ENCODE measurements at places on chromosomes 11 and 22.

- no peak for DNase-seq
Measured at GRCh38 chr11:68274306-68274705, 2.5 kb upstream of the C11orf24 start.

GRCh38 chr22:31136711-31137110 lies 3.6 kb downstream of the PLA2G3 start:
- no peak for DNase-seq

GRCh38 chr11:1381793-1382425 lies 7.8 kb upstream of the BRSK2 start:
- peak; percentile 47 for DNase-seq

- no peak for DNase-seq
Measured at GRCh38 chr11:120219232-120219937, 8.6 kb downstream of the OAF start.

DNA sequence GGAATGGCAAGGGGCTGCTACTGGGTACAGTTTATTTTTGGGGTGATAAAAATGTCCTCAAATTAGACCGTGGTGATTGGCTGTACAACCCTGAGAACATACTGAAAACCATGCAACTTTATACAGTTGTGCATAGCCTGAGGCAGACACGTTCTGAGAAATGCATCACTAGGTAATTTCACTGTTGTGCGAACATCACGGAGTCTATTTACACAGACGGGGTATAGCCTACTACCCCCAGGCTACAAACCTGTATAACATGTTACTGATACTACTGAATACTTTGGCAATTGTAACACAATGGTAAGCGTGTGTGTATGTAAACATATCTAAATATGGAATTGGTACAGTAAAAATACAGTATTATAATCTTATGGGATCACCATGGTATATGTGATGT lies 23.6 kb downstream of the NARS2 start:
- DNase-seq = no peak

DNA sequence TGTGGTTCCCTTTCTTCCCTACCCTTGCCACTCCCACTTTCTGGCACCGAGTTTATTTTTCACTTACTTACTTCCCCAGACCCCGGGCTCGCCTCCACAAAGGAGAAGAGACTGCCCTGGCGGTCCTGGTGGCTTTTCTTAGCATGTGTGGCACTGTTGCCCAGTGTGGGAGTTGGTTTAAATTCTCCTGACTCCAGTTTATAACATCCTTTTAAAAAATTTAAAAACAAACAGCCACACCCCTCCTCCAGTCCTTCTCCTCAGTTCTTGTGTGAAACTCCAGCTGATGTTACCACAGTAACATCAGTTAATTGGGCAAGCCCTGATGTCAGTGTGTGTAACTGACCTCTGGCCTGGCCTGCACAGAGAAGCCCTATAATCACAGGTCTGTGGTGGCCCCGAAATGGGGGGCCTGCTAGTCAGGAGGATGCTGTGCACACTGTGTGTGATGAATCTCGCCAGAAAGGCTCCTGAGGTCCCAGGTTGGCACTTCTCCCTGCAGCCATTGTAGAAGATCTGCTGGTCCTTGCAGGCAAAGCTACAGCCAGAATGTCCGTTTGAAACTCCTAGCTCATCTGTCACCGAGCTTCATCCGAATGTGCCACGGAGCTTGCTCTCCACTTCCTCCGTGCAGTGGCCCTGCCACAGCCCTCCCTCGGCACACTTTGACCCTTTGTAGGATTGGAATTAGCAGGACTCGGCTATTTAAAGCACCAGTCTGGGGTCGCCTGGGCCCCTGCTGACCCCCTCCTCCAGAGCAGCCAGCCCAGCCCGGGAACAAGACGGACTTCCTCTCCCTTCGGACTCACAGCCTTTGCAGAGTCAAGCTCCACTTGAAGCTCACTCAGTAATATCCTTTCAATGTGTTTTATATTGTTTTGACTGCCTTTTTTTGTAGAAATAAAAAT lies 7.6 kb downstream of the YDJC start:
- no peak for DNase-seq

- DNase-seq = no peak
Measured at GRCh38 chr11:22199243-22199642, 6.4 kb downstream of the ANO5 start.

- no peak for DNase-seq
Measured at GRCh38 chr22:48268771-48269552, 1506.5 kb downstream of the TBC1D22A start.

GRCh38 chr22:40281717-40282116 lies 64.6 kb upstream of the ADSL start:
- DNase-seq = no peak

DNA sequence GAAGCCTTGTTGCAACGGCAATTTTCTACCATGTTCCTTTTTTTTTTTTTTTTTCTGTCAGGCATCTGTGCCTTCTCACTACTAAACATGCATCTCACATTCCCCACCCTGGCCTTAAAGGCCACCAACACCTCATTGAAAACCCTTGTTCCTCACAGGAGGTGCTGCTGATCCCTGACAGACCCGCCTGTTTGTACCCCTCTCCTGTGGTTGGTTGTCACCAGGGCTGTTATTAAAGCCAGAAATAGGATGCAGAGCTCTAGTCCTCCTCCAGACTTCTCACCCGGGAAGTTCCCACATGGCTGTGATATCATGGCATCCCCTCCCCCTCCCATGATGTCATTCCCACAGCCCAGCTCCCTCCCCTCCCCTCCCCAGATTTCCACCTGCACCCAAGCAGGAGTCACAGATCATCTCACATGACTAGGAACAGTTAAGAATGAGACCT lies 302.8 kb upstream of the NCAM1 start:
- no peak for DNase-seq

DNA sequence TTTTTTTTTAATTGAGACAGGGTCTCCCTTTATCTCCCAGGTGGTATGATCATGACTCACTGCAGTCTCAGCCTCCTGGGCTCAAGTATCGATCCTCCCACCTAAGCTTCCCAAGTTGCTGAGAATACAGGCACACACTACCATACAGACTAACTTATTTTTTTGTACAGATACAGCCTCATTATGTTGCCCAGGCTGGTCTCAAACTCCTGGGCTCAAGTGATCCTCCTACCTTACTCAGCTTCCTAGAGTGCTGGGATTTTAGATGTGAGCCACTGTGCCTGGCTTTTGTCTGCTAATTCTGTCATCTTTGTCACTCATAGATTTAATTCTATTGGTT lies 43.5 kb downstream of the CBL start:
- no peak for DNase-seq

DNA sequence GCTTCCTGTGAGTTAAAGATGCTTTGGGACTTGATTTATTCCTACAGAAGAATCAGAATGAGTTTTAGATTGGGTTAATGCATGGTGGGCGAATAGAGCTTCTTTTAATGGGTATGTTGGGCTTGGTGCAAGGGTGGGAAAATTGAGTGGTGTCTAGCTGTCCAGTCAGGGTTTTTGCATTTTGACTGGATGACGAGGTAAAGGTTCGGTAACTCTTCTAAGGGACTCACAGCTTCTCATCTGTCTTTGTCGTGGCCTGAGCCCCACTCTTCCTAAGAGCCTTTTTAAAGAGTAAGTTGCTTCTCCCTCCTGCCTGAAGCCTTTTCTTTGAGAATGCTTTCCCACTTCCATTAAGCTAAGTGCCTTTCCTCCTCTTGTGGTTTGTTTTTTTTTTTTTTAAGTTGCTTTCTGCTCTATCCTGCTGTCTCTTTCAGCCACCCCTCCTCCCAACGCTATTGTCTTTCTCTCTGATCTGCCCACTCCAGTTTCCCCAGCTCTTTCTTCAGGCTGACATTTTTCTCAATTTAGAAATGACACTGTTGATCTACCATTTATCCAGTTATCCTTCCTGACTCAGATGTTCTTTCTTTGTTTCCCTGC lies 1.1 kb downstream of the DPF2 start:
- DNase-seq = no peak

GRCh38 chr22:24550902-24551435 lies 4.0 kb downstream of the GUCD1 start:
- DNase-seq = no peak

DNA sequence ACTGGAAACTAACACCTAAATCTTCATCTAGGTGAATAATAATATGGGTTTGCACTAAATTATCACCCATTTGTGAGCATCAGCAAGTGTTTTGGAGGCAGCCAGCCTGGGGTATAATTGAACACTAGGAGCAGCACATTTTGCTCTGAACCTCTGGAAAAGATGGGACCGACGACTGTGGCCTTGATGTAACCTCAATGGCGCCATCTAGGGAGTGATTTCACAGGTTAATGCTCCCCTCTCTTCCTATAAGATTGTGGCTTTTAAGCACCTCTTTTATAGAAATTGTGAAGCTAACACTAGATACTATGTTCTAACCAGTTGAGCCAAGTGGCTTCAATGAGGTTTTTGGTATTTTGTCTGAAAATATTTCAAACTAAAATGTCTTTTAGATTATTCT lies 203.7 kb downstream of the NELL1 start:
- DNase-seq = no peak

GRCh38 chr11:34564406-34564805 lies 50.8 kb upstream of the ELF5 start:
- no peak for DNase-seq

- no peak for DNase-seq
Measured at GRCh38 chr11:126115127-126115495, 52.4 kb upstream of the CDON start.

DNA sequence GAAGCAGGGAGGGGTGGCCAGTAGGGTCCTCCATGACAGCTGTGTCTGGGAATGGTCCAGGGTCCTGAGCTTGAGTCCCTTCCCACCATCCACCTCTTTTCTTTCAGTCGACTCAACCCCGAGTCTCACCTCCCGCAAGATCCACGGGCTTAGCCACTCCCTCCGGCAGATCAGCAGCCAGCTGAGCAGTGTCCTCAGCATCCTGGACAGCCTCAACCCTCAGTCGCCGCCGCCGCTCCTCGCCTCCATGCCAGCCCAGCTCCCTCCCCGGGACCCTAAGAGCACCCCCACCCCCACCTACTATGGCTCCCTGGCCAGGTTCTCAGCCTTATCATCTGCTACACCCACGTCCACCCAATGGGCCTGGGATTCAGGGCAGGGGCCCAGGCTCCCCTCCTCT lies 81.9 kb downstream of the CEP164 start:
- DNase-seq = no peak

GRCh38 chr11:117490911-117491310 lies 163.3 kb downstream of the CEP164 start:
- DNase-seq = no peak

GRCh38 chr11:11533057-11533456 lies 88.7 kb downstream of the GALNT18 start:
- no peak for DNase-seq

- DNase-seq = no peak
Measured at GRCh38 chr22:26549902-26550497, 37.7 kb upstream of the TFIP11 start.

DNA sequence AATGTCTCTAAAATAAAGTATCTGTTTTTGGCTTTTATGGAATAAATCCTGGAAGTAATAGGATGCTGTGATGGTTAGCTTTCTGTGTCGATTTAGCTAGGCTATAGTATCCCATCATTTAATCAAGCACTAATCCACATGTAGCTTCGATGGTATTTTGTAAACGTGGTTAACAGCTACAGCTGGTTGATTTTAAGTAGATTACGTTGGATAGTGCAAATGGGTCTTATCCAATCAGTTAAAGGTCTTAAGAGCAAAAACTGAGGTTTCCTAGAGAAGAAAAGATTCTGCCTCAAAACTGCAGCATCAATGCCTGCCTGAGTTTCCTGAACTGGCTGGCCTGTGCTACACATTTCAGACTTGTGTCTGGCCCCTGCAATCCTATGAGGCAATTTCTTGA lies 314.2 kb upstream of the SORL1-AS1 start:
- no peak for DNase-seq

- DNase-seq = no peak
Measured at GRCh38 chr22:49090853-49091135, 736.9 kb downstream of the BRD1 start.

Measured in CD8-positive, alpha-beta memory T cell (primary cell).